ENCODE measurements at places on chromosomes 5 and 9.

- DNase-seq: no peak
Observed at GRCh38 chr9:133125941-133126696, 5.1 kb upstream of the RALGDS start.

DNA sequence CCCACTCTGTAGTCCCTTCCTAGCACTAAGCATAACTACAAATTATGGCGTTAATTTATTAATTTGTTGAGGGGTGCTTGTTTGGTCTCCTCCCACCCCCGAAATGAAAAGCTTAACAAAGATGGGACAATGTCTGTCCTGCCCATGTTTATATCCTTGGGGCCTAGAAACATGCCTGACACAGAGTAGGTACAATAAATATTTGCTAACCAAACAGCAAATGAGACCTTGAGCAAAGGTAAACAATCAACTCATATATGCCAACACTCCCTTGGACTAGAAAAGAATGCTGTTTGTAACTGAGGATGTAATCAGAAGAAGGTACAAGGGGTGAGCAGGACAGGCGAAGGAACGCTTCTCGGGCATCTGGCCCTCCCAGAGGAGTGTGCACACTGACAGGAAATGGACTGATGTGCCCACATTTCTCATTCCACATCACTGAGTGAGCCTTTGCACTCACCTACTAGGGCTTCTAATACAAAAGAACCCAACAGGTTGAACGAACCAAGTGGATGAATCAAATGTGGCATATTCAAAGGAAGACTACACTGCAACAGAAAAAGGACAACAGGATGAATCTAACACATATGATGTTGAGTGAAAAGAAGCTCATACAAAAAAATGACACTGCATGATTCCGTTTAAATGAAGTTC lies 66.8 kb downstream of the MED27 start:
- DNase-seq: no peak

GRCh38 chr9:17622141-17622540 lies 43.3 kb downstream of the SH3GL2 start:
- no peak for DNase-seq

DNA sequence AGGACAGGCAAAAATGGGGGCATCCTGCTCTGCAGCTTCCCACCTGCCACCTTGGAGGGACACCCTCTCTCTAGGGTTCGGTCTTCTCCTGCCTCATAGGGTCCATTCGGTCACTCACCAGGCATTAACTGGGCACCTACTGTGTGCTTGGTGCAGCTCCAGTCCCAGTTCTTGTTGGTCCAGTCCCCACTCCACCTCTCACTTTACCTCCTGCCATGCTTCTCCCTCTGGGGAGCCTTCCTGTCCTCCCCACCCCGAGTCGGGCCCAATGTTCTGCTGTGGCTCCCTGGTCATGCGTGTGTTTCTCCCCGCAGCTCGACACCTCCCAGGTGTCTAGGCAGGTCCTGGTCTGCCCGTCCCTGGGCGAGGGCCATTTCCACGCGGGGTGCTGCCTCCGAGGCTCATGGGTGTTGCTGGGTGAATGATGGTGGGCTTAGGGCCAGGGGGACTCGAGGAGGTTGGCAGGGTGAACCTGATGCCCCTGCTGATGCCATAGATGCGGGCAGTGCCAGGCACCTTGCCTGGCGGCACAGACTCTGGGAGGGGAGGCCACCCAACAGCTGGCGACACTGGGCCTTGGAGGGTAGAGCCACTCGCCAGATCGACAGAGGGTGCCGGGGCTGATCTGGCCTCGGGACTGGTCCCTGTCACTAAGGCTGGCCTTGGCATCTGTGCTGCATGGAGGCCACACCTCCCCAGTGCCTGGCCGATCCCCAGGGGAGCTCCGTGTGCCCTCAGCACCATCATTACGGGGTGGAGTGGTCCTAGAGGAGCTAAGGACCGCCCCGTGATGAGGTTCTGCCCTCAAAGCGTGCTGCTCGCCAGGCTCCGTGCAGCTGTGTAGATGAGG lies 66.0 kb upstream of the RNU6ATAC start:
- DNase-seq: no peak
